ENCODE measurements at places on chromosomes 2 and 18. TPM values are rescaled to one million over a fixed set of nuclear protein-coding genes. Genes with fewer than 3 reads are reported as not detected.

DNA sequence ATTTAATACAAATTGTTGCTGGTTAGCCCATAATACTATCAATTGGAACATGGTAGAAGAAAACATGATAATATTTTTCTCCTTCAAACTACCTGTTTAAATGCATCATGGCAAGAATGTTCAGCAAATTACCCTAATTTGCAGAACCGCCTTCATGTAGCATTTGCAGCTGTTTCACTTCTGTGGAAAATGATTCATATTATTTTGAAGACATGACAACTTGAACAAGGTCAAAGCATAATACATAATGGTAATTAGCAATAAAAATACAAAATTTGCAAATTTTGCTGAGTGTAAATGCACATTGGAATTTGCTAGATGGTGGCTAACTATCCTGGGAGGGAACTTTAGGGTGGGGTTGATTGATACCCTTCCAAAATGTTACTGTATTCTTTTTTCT lies 30.8 kb downstream of the ADAM23 start:
- no peak for DNase-seq

GRCh38 chr18:35497027-35497369 lies 762 bp downstream of the INO80C start:
- no peak for DNase-seq

GRCh38 chr18:79488311-79489050 lies 92.8 kb downstream of the NFATC1 start:
- DNase-seq: no peak

DNA sequence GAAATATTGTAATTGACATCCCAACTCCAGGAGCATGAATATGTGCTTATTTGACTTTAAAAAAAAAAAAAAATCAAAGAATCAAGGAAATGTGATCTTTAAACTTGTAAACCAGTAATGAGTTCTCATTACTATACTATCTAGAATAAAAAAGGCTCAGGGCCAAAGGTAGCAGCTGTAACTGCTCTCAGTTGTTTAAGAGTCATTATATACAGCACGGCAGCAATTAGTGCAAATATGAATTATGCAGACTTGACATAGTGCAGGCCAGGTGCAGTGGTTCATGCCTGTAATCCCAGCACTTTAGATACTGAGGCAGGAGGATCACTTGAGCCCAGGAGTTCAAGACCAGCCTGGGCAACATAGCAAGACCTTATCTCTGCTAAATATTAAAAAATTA lies 125.7 kb upstream of the TTC39C start:
- DNase-seq: no peak

DNA sequence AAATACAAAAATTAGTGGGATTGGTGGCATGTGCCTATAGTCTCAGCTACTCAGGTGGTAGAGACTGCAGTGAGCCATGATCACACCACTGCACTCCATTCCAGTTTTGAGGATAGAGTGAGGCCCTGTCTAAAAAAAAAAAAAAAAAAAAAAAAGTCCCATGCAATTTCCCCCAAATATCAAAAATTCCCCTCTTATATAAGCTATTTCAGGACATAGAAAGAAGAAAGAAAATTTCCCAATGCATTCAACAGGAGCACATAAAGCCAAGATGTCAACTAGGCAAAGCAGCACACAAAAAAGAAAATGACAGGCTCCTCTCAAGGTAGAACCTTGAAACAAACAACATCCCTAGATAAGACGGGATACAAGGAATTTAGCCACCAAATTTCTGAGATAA lies 213.3 kb downstream of the TCF4 start:
- DNase-seq: no peak

- DNase-seq: no peak
Observed at GRCh38 chr2:207224791-207225482, 59.2 kb upstream of the KLF7 start.

DNA sequence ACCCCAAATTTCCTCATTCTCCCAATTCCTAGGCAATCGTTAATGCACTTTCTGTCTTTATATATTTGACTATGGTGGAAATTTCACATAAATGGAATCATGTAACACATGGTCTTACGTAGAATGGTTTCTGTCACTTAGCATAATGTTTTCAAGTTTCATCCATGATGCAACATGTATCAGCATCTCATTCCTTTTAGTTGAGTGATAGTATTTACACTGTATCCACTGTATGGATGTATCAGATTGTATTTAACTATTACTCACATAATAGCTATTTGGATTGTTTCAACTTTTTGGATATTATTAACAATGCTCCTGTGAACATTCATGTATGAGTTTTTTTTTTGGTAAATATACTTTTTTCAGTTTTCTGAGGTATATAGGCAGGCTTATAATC lies 982.3 kb upstream of the DDX18 start:
- DNase-seq: no peak

DNA sequence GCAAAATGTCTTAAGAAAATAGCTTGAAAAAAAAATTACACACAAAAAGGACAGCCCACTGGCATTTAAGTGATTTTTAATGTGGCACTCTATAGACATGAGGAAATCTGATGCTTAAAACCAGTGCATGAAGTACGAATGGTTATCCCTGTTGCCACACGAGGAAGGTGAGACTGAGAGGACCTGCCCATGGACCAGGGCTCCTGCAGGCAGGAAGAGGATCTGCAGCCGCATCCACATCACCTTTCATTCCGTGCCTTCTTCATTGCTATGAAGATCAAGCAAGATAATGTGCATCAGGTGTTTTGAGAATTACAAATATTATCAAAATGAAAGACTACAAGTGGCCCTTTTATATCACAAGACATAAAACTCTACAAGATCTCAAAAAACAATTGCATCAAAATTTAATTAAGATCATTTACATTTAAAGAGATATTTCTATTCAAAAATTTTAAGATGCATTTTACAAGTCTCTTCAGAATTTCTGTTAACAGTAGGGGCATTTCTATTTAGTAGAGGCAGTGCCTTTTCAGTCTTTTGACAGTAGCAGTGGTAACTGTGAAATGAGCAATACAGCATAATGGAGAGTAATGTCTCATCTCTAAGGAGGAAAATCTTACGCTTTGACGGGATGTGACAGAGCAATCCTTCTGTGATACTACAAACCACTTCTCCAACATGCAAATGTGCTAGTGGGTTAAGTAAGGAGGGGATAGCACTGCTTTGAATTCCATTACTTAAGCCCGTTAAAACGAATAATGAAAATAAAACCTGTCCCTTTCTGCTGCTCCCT lies 83.4 kb downstream of the SLC5A7 start:
- no peak for DNase-seq

DNA sequence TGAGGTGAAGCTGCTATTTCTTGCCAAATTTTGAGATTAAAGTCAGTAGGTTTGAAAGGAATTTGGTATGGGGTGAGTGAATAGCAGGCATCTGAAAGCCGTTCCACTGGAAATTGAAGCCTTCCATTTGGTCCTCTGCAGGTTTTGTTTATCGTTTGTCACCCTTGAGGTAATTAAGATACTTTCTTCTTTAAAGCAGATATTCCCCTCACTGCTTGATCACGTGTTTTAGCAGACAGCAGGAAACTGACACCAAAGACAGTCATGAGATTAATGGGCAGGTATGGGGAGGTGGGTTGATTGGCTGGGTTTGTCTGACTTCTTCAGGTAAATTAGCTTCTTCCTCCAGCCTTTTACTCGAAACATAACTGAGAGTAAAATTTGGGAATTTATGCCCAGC lies 10.7 kb downstream of the LPIN1 start:
- no peak for DNase-seq

DNA sequence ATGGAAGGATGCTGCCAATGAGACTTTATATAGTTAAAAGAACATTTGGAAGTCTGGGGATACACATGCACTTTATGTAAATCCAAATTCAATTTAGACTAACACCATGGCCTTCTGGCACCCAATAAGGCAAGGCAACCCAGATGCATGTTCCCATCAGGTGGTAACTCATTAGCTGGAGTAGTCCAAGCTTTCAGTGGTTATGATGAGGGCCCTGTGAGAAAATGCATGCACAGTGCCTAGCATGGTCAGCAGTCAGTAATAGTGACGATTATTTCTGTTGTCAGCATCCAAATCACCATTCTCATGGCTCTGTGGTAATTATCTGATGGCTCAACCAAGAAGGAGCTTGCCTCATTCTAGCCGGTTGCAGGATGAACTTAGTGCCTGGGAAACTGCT lies 70.3 kb upstream of the CTLA4 start:
- no peak for DNase-seq

DNA sequence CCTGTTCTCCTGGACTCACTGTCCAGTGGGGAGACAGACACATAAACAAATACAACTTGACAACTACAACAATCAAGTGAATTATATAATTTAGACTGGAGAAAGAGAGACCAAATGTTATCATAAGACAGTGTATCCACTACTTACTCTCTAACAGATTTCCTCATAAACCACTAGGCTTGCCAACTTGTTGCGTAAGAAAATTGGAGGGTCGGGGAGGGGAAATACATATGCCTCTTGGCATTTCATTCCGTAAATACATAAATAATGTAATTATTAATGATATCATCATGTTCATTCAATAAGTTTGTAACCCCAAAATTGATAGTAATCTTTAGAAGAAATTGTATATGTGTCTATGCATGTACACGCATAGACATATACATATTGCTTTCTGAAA lies 14.9 kb downstream of the RAB6D start:
- DNase-seq: no peak

- DNase-seq: no peak
Observed at GRCh38 chr2:138433995-138434951, 67.3 kb upstream of the SPOPL start.

DNA sequence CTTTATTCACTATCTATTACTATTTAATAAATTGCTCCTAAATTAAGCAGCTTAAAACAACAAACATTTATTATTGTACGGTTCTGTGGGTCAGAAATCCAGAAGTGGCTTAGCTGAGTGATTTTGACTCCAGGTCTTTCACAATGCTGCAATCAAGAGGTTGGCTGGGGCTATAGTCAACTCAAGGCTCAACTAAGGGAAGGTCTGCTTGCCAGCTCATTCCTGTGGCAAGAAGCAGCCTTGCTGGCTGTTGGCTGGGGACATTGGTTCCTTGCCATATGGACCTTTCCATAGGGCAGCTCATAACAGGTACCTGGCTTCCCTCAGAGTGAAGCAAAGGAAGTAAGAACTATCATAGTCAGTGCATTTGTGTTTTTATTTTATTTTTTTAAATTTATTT lies 5.0 kb upstream of the MRPL19 start:
- no peak for DNase-seq

Gene RND3
- 40.3 TPM for total RNA-seq

Gene NPPC
- not detected for total RNA-seq

Gene NOL4
- 5.7 TPM for total RNA-seq

Gene RBKS
- 5.4 TPM for total RNA-seq
